ENCODE measurements at places on chromosomes 12 and 14. TPM values are rescaled to one million over a fixed set of nuclear protein-coding genes. Genes with fewer than 3 reads are reported as not detected.

- DNase-seq = no peak
Observed at GRCh38 chr12:38158428-38159091, 158.0 kb upstream of the ALG10B start.

The PTPRO gene
- 0.24 TPM for total RNA-seq

The CLEC1B gene
- not detected for total RNA-seq

The EMP1 gene
- total RNA-seq = 146 TPM

GRCh38 chr12:18723752-18724151 is 14.1 kb downstream of the PLCZ1 start:
- DNase-seq = peak; percentile 31

Measured in Calu3 (cell line).